ENCODE measurements at places on chromosomes 11 and 22. TPM values are rescaled to one million over a fixed set of nuclear protein-coding genes. Genes with fewer than 3 reads are reported as not detected.

The ANGPTL5 gene
- 0.34 TPM for total RNA-seq

The CAT gene
- 146 TPM for total RNA-seq

GRCh38 chr22:48779211-48779643, 1048.4 kb downstream of the BRD1 start:
- no peak for DNase-seq

GRCh38 chr11:2267851-2268728, 2.3 kb downstream of the ASCL2 start:
- peak; percentile 40 for DNase-seq

The EIF4ENIF1 gene
- total RNA-seq, result 25.4 TPM

DNA sequence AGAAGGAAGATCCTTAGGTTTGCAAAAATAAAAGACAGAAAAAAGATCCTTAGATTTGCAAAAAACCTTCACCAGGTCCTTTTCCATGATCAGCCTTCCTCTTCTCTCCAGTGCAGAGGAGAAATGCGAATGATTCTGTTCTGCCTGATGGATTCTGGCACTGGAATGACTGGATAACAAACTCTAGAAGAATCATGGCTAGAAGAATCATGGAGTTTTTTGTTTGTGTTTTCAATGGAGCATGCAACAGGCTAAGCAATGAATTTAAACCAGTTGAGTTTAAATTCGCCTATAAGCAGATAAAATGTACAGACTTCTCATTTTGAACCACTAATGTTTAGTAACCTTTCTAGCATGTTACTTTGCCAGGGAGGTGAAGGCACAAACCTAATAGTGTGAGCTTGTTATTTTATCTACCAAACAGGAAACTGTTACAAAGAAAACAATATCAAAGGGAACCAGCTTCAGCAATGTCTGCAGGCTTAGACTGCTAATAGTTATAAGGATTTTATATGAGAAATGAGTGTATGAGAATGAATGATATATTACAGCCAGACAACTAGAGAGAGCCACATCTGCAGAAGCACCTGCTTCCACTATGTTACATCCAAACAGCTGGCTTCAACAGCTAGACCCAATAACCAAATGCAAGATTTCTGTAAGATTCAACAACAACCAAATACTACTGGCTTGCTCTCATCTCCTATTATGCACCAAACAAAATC, 64.7 kb upstream of the APOA1 start:
- DNase-seq, result no peak

The LRRC32 gene
- 66.8 TPM for total RNA-seq

The RFPL2 gene
- not detected for total RNA-seq

DNA sequence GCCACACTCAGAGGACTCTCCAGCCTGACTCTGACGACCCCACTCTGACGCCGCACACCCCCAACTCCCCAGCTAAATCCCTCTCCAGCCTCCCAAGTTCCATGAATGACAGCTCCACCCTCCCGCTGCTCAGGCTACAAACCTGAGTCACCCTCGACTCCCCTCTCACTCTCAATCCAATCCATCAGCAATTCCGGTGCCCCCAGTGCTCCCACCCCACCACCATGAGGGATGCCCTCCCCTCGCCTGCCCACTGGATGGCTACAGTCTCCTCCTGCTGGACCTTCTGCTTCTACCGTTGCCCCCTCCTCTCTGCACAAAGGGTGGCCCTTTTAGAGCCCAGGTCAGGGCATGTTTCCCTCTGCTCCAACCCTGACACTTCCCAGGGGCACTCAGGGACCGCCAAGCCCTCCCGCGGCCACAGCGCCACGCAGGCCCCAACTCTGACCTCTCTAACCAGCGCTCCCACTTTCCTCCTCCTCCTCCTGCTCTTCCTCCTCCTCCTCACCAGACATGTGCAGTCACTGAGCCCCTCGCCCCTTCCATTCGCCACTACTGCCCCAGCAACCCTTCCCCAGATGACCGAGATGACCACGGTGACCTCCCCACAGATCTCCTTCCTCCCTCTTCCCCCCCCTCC, 69.5 kb upstream of the NUP50 start:
- DNase-seq, result no peak

The PDGFB gene
- total RNA-seq, result 28.2 TPM

GRCh38 chr22:24164940-24165339, 16.3 kb upstream of the SUSD2 start:
- DNase-seq, result no peak

DNA sequence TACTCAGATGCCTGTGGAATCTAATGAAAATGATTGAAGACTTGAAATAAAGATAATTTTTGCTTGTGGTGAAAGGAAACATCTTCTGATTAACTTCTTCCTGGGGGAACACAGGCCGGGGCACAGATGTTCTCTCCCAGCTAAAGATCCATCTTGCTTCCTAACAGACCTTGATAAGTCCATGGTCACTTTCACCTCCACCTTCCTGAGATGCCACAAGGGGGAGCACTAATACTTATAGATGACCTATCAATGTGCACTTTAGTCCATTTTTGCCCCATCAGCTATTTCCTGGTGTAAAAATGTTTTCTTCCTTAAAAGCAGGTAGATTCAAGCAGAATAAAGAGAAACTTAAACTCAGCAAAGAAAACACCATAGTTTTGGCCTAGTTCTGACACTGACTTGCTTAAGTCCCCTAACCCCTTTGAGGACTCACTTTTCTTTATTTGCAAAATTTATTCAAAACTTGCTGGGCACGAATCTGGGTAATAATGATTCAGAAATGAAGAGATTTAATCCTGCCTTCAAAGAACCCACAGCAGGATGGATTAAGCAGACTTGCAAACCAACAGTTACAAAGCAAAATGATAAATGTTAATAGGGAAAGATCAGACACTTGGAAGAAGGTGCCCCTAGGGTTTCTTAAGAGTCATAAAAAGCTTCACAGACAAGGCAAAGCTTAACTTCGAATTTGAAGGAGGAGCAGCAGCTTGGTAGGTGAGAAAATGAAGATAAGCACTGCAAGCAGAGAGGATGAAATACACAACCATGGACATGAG, 158.7 kb downstream of the RAB38 start:
- no peak for DNase-seq

The MRGPRE gene
- 0.31 TPM for total RNA-seq

DNA sequence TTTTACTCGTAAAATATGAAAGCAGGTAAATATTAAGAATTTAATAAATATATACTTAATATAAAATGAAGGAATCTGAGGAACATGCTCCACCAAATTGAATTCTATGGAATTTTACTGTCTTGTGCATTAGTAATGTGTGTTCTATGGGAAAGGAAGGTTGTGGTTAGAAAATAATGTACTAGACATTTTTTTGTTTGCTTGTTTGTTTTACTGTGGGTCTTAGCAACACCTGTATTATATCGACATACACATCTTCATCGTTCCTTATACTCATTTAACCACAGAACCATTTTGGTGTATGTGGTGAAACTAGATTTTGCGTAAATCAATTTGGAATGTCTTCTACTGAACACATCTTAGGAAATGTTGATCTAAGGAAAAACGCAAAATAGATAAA, 114.1 kb upstream of the MTMR2 start:
- DNase-seq, result no peak

The INPP5J gene
- 3.8 TPM for total RNA-seq

- peak; percentile 96 for DNase-seq
Observed at GRCh38 chr11:47213950-47214565, 716 bp upstream of the DDB2 start.

DNA sequence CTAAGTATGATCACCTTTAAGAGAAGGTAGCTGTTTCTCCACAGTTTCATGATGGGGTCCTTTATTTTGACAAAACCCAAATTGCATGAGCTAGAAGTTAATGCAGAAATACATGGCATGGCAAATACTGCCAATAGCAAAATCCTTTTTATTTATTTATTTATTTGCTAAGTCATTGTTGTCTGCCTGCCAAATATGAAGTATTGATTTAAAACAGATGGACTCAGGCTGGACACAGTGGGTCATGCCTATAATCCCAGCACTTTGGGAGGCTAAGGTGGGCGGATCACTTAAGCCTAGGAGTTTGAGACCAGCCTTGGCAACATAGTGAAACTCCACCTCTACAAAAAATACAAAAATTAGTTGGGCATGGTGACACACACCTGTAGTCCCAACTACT, 52.4 kb downstream of the LARGE2 start:
- no peak for DNase-seq

GRCh38 chr11:1906181-1906580, 13.3 kb upstream of the TNNT3 start:
- no peak for DNase-seq

DNA sequence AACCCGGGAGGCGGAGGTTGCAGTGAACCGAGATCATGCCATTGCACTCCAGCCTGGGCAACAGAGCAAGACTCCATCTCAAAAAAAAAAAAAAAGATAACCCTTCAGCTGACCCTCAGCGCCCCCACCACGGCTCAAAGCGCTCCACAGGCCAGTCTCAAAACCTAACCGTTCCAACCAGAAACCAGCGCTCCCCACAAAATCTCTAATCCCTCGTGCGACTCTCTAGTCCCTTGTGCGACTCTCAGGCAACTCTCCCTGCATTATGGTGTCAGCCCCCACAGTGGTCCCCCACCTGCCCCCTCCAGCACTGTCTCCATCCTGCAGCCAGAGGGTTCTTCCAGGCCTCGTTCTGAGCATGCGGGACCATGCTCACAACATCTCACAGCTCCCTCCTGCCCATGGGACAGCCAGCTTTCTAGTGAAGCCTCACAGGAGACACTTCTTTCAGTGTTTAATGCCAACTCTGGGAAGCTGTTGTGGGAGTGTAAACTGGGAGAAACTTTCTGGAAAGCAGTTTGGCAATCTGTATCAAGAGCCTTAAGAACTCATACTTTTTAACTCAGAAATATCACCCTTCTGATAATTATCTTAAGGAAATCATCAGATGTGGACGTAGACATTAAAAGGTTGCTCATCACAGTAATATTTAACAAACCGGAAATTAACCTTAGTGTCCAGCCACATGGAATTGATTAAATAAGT, 4.2 kb upstream of the RASGRP2 start:
- no peak for DNase-seq

The ZP1 gene
- not detected for total RNA-seq

GRCh38 chr22:49825436-49825835, 2.2 kb downstream of the BRD1 start:
- no peak for DNase-seq

All from left lung (tissue), 14 donors.